Occipital lobe (tissue), 3 donors: ENCODE measurements at places on chromosomes 11 and 22. TPM values are rescaled to one million over a fixed set of nuclear protein-coding genes. Genes with fewer than 3 reads are reported as not detected.

FAM180B gene
- total RNA-seq = 0.16 TPM

TTLL12 gene
- total RNA-seq = 31.4 TPM

- DNase-seq = no peak
Observed at GRCh38 chr11:20770414-20770946, 101.1 kb downstream of the NELL1 start.

DNA sequence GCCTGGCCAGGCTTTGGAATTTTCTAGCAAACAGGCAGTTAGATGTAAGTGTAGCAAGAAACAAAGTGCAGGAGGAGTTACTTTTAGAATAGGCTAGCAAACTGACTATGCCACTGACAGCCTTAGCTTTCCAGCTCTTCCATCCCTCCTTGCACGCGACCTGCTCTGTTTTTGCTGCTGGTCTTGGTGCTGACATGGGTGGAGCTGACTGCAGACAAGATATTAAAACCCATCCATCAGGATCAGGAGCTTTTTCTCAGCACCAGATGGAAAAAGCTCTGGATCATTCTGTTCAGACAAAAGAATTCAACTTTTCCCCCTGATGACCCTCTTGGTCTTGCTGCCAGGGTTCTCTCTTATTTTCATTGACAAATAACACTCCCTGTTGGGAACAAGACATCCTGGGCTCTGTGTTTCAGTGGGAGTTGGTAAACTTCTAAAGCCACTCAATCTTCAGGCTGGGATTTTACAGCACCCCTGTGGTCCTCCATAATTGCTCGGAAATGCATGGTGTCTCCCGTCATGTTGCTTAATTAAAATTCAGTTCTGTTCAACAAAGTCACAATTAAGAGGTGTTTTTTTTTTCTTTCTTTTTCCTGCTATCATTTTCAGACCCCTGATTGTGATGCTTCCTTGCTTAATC lies 240.0 kb upstream of the LARGE1 start:
- DNase-seq = no peak
